ENCODE measurements at places on chromosomes 11 and 22.

DNA sequence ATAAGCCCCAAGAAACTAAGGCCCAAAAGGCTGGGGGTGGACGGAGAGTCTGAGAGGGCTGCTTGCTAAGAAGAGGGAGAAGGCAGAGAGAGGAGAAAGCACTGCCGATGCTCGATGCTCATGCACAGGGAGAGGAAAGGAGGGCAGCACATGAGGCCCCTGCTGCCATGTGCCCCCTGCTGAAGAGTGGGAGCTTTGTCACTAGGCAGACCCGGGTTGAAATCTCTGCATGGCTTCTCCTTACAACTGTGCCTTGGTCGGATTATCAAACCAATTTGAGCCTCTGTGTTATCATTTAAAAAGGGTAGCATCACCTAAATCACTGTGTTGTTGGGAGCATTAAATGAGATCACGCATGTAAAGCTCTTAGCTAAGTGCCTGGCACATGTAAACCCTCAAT lies 330.5 kb downstream of the NXPE2 start:
- DNase-seq: no peak

DNA sequence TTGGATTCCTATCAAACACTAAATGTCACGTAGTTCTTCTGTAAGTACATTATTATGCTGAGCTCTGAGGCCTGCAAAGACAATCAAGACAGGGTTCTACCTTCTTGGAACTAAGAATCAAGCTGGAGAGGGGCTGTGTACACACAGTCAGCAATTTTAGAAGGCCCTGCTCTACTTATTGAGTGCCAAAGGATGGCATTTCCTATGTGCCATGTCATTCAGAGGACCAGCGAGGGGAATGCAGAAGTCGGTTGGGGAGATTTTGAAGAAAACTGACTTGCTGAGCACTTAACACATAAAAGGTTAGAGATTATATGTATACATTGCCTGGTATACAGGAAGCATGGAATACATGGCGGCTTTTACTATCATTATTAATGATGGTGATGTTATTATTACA lies 5.3 kb downstream of the SLC37A2 start:
- no peak for DNase-seq

DNA sequence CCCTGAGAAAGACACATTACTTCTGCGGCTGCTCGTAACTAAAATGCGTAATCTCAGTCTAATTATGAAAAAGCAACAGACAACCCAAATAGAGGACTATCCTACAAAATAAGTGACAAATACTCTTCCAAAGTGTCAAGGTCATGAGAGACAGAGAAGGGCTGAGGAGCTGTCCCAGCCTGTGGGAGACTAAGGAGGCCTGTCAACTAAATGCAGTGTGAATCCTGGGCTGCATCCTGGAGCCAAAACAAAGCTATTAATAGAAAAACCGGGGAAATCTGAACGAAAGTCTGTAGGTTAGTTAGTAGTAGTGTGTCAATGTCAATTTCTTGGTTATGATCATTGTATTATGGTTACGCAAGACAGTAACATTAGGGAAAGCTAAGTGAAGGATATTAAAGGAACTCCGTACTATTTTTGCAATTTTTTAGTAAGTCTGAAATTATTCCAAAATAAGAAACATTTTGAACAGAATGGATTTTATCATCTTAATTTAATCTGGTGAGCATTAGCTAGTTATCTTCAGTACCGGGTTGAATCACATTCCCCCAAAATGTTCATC lies 39.8 kb upstream of the SLC35C1 start:
- no peak for DNase-seq

GRCh38 chr11:16883174-16883573 lies 131.0 kb downstream of the PLEKHA7 start:
- no peak for DNase-seq

DNA sequence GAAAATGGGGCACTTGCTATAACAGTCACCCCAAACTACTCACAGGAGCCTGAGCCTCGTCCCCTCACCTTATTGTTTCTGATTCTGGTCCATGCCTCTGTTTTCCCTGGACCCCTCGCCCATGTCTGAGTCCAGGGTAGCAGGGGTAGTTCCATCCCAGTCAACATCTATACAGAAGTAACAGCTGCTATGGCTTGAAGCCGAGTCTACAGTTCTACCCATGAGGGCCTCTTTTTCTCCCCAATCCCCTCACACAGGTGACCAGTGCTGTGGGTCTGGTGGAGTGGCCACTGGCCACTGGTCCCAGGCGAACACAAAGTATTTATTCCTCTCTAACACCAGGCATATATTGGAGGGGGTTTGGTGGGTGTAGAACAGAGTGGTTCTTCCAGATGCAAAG lies 116.4 kb downstream of the ZNF280B start:
- DNase-seq: no peak

- no peak for DNase-seq
Observed at GRCh38 chr22:32340411-32340810, 17.3 kb upstream of the RFPL3 start.

DNA sequence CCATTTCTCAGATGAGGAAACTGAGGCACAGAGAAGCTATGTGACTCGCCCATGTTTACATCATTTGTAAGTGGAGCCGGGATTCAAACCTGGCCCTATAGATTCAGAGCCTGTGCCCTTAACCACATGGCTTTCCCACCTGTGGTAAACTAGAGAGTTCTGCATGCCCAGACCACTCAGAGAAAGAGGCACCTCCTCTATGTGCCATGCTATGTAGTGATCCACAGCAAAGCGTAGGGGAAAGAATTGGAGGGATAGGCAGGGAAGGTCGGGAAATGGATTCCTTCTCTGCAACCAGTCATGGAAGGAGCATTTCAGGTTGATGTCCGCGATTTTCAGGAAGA lies 15.4 kb upstream of the POU2AF2 start:
- DNase-seq: no peak

DNA sequence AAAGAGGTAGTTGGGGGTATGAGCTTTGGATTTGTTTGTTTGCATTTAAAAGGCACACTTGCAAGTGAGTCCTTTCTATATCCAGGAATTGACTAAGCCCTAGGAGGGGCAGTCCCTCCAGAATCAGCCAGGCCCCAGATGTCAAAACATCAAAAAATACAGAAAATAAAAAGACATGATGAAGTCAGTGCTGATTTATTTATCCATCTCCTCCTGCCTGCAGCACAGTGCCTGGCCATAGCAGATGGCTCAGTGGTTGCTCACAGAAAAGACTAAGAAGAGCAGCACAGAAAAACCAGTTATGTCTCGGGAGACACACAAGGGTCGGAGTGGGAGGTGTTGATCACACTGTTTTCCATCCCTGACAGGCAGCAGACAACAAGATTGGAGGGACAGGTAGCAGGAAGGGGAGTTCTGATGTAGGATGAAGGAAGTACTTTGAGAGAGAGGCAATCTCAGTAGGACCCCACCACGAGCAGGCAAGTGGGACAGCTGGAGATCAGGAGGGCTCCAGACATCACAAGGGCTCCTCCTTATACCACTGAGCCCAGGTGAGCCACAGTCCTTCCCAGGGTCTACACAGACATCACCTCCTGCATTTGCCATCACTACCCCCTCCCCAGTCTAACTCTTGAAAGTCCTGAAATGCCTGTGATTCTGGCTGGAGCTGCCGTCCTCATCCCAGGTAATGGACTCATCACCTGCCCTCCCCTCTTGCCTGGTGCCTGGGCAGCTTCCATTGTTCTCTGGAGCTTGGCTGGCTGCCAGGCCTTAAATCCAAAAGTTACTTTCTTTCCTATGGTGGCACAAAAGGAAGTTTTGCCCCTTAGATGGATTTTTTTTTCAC lies 32.3 kb downstream of the TMPRSS5 start:
- DNase-seq: no peak

DNA sequence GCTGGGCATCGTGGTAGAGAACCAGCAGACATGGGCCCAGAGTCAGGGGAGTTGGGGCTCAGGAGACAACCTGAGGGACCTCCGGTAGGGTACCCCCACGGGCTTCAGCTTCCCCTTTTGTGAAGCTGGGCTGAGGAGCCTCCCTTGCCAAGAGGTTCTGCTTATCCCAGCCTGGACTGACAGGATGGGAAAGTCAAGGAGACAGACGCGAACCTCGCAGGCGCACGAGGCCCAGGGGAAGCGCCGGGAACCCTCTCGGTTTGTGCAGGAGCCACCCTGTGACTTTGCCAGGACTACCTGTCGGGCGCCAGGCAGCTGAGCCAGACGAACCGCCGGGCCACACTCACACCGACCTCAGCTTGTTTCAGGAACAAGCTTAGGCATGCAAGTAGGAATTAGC lies 566.1 kb downstream of the BRD1 start:
- no peak for DNase-seq

DNA sequence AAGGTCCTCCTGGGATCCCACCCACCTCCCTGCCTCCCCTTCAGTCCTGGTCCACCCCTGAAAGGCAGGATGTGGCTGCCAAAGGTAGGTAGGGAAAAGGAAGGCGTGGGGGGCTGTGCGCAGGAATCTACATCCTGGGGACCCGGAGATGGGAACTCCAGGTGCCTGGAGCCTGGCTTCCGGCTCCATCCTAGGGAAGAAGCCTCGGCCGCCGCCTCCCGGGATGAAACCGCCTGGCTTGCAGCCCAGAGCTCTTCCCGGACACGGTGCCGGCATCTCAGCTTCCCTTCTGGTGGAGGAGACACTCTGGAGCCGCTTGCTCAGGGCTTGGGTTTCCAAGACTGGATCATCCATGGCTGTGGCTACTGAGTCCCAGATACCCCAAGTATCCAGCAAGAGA lies 33.3 kb upstream of the PDGFB start:
- no peak for DNase-seq

- no peak for DNase-seq
Observed at GRCh38 chr11:64598106-64598796, 7.2 kb downstream of the SLC22A12 start.

DNA sequence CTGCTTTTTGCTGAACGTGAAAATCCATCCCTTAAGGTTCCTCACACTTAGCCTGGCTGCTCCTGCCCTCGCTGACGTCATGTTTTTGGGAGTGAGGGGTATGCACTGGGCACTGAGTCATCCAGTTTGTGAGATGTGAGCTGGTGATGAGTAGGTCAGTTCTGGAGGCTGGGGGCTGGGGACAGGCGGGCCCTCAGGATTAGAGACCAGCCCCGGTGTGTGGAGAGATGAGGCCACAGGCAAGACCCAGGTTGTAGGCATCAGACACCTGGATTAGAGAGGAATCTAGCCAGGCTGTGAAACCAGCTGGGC lies 9.2 kb downstream of the KCNC1 start:
- DNase-seq: no peak

GRCh38 chr11:90795746-90796145 lies 572.9 kb upstream of the CHORDC1 start:
- DNase-seq: no peak

DNA sequence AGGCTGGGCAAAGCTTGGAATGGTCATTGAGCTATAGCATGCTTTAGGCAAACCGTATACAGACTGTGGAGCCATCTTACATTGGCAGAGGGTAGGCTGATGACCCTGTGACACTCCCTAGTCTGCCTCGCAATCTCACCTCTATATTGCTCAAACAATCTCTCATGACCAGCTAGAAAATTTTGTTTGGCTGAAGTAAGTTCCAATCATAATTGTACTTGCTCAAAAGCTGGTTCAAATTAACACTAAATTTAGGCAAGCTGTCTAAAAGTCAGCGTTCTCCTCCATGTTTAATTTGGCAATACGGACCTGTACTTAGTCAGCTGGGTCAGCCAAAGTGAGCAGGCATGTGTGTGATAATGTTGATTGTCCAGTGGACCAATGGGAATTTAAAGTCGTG lies 133.0 kb downstream of the SWAP70 start:
- DNase-seq: no peak

DNA sequence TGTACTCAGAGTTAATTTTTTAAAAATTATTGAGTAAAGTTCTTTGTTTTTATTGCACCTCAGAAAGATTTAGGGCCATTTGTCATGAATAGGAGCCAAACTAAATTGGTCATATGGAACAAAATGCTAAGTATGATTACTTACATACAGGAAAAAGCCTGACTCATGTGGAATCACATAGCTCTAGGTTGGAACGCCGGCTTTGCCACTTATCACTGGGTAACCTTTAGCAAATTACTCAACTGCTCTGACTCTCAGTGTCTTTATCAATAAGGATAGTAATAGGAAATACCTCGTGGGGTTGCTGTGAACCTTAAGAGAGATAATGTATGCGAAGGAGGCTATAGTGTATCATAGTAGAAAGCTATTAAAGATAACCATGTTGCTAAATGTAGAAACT lies 638.5 kb downstream of the NELL1 start:
- DNase-seq: no peak

- DNase-seq: no peak
Observed at GRCh38 chr22:32585737-32586136, 111.1 kb downstream of the FBXO7 start.

GRCh38 chr22:46428602-46429324 lies 93.2 kb downstream of the TRMU start:
- no peak for DNase-seq

DNA sequence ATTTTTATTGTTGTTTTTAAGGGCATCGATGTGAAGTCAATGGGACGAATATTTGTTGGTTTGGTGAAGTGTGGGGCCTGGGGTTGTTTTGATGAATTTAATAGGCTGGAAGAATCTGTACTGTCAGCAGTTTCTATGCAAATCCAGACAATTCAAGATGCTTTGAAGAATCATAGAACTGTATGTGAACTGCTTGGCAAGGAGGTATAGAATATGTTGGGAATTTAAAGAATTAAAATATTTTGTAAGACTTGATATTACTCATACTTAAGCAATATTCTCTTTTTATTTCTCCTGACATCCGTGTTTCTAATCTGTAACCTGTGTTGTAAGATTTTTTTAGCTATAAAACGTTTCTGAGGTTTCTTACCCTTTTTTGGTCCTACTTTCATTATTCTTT lies 61.6 kb downstream of the DYNC2H1 start:
- no peak for DNase-seq

All from stimulated activated CD8-positive, alpha-beta memory T cell treated with anti-CD3 and anti-CD28 coated beads, Interleukin-2, amount 100 ng/mL, for 1 hour (primary cell).